ENCODE measurements at places on chromosomes 6 and 20.

GRCh38 chr6:118706702-118707101 lies 55.3 kb upstream of the CEP85L start:
- no peak for DNase-seq

DNA sequence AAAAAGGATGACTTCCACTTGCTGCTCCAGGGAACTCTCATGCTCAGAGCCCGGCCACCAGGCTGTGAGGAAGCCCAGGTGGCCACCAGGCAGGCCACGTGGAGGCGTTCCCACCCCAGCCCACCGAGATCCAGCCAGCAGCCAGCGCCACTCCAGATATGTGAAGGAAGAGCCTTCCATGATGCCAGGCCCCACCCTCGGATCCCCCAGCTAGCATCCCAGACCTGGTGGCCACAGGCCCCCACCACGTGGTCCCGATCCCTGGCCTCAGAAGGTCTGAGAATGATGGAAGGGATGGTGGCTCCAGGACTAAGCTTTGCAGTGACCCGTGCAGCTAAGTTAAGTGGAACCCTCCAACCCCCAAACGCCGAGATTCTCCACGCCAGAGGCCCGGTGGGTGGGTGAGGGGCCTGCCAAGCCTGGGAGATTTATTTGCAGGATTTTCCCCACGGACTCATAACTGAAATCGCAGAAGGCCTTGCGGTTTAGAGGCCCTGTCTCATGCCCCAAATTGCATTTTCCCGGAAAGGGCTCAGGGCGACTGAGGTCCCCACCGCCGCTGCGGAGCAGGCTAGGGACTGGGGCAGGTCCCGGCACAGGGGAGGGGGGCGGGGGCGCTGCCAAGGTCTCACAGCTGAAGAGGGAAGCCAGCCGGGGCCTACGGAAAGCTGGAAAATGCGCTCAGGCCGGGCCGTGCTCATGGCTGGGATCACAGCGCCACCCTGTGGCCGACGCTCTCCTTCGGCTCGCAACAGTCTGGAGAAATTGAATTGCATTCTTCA lies 31.1 kb upstream of the CST7 start:
- peak; percentile 35 for DNase-seq

- no peak for DNase-seq
Measured at GRCh38 chr6:80282913-80283554, 176.6 kb downstream of the BCKDHB start.

- DNase-seq, result peak; percentile 40
Measured at GRCh38 chr6:27188061-27188884, 59.2 kb upstream of the PRSS16 start.

- peak; percentile 17 for DNase-seq
Measured at GRCh38 chr6:170280689-170281045, 10.2 kb downstream of the DLL1 start.

GRCh38 chr6:165913676-165914570 lies 250.9 kb upstream of the PDE10A start:
- no peak for DNase-seq

DNA sequence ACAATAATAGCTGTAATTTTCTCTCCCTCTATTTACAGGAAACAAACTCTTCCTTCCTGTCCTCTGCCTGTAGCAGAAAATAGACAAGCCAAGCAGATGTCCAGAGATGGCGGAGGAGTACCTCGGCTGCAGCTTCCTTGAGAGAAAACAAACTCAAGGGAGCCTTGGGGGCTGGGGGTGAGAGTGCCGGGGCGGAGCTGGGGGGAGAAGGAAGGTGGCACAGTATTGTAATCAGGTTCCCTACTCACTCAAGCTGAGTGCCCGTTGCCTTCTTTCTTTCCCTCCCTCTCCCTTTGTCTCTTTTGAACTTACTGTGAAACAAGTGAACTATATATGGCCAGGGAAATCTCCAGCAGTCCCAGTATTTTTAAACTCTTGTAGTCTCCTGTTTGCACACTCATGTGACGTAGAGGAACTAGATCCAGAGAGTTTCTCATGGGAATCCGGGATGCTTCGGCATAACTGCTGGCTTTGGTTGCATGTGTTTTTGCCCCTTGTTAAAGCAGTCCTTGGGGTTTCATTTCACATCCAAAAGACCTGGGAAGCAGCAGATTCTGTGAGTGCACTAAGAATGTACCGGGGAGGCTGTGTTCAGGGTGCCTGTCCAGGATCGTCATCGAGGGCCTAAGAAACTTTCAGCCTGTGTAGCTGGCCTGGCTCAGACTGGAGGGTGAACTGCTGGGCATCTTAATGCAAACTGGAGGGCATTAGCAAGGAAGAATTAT lies 44.6 kb upstream of the HDDC2 start:
- no peak for DNase-seq

GRCh38 chr6:68235326-68235784 lies 399.7 kb upstream of the ADGRB3 start:
- DNase-seq, result no peak

GRCh38 chr6:88775866-88776571 lies 187.4 kb downstream of the RNGTT start:
- no peak for DNase-seq

DNA sequence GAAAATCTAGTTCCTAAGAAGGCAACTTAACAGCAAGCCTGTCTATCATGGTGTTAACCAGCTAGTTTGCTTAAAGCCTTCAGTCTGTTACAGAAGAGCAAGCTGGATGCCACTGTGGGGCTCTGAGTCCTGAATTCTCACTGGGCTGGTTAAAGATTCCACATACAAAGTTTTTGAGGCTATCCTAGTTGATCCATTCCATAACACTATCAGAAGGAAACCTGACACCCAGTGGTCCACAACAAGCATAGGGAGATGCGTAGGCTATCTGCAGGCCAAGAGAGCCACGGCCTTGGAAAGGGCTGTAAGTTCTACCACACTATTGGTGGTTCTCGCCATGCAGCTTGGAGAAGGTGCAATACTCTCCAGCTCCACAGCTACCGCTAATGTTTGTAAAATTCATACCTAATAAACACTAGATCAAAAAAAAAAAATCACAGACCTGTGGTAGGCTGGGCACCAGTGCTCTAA lies 420 bp upstream of the MCCD1 start:
- DNase-seq, result no peak

GRCh38 chr6:116217069-116217468 lies 36.8 kb downstream of the TSPYL4 start:
- peak; percentile 55 for DNase-seq

- no peak for DNase-seq
Measured at GRCh38 chr6:140912686-140913085, 1220.0 kb upstream of the GJE1 start.

GRCh38 chr6:119034827-119035458 lies 43.5 kb downstream of the FAM184A start:
- no peak for DNase-seq

DNA sequence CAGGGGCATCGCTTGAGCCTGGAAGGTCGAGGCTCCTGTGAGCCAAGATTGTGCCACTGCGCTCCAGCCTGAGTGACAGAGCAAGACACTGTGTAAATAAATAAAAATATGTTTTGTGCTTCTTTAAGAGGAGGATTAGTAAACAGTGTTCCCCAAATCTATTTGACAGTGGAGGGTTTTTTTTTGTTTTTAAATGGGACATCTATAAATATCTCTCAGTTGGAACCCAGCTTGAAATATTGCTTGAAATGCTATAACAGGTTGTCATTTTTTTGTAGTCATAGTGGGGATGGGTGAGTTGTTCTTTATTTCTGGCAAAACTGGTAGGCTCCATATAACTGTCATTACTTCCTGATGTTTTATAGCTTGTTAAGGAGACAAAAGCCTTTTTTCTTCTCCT lies 54.3 kb downstream of the CARMIL1 start:
- DNase-seq, result no peak

DNA sequence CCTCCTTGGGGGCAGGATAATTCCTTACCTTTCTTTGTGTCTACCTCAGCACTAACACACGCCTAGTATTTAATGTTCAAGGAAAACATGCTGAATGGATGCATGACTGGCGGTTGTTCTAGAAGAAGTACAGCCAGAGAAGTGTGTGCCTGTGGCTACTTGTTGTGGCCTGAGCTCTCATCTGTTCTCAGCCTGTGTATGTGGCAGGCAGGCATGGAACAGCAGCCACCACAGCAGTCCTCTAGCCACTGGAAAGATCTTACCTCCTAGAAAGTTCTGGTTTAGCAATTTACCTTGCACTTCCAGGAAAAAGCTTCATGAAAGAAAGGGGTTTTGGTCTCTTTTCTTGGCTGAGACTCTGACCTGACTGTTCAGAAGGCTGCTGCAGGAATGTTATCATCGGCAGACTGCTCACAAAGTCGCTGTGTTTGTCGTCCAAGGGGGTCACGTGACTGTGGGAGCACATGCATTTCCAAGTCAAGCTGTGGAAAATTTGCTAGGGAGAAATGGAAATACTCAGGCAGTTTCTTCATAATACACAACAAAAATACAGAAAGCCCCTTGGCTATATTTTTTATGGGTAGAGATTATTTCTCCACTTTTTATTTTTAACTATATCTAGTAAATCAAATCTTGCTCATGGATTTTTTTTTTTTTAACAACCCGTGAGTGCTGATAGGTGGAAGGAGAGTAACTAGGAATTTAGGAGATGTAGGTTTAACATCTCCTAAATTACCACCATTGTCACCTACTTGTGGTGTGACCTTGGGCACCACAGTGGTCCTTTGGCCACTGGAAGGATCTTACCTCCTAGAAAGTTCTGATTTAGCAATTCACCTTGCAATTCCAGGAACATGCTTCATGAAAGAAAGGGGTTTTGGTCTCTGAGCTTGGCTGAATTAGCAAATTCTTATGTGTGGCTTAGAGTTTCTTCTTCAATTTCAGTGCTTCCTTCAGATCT lies 110.8 kb upstream of the GPR6 start:
- no peak for DNase-seq

GRCh38 chr20:38927902-38928578 lies 1.8 kb downstream of the FAM83D start:
- DNase-seq, result no peak

DNA sequence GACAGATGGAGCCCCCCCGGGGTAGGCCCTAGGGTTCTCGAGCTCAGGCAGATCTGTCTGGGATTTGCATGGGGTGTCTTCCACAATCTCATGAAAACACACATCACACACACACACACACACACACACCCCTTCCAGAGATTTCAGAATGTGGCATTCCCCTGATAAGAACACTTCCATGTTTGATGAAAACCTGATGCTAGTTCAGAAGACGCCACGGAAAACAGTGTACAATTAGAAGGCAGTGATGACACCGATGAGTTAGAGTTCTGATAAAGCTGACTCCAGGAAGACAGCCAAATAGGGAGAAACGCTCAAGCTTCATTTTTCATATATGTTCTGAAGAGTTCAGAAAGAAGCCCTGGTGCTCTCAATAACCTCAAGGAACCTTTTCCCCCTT lies 438.7 kb upstream of the JARID2 start:
- DNase-seq, result no peak

DNA sequence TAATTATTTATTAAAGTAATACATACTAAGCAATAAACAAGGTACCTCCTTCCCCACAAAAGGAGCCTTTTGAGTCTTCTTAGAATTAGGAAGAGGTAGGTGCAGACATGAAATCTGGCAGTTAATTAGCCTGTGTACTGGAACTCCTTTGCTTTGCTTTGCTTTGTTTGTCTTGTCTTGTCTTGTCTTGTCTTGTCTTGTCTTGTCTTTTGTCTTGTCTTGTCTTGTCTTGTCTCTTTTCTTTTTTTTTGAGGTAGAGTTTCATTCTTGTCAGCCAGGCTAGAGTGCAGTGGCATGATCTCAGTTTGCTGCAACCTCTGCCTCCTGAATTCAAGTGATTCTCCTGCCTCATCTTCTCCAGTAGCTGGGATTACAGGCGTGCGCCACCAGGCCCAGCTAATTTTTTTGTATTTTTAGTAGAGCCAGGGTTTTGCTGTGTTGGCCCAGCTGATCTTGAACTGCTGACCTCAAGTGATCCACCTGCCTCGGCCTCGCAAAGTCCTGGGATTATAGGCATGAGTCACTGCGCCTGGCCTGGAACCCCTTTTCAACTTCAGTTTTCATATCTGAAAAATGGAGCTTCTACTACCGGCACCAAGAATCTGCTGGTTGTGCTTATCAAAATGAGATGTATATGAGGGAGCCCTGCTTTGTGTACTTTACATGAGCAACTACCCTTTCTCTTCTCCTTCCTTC lies 301.2 kb downstream of the CDKAL1 start:
- DNase-seq, result no peak

GRCh38 chr6:145036236-145036635 lies 699.1 kb downstream of the EPM2A start:
- no peak for DNase-seq

DNA sequence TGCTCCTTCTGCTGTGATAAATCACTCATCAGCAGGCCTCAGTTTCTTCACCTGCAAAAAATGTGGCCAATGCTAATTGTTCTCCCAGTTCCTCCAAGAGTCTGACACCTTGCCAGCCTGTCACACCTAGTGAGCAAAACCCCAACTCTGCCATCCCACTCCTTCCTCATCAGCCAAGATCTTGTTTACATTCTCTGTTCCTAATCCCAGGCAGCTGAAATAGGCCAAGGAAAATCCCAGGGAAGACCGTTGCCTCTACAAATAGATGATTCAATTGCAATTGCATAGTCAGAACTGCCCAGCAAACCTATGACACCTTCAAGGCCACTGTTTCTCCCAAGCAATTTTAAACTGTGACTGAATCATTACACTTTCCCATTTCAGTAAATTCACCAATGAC lies 78.7 kb downstream of the GMDS start:
- no peak for DNase-seq

DNA sequence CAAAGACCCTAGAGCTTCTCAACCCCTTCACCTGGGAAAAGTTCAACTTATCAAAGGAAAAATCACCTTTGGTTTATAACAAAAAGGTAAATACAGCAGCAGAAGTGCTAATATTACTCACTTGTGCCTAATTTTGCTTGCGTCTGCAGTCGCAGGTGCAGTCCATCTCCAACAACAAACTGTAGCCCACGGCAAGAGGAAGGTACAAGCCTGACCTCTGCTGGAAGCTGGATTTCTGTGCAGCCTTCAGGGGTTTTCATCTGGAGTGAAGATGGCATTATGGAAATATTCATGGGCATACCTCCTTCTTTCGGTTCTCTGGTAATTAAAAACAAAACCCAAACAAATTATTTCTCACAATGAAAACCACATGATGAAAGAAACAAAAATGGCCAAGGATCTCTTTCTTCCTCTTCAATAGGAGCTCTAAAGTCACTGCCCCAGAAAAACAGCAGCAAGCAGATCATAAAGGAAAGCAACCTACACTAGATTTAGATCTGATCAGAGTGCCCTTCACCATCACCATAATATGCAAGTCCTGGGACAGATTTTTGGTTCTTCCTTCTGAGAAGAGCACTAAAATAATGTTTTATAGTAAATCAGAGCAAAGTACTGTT lies 7.8 kb downstream of the UBE3D start:
- peak; percentile 22 for DNase-seq

GRCh38 chr20:35541118-35541782 lies 628 bp upstream of the ERGIC3 start:
- no peak for DNase-seq

GRCh38 chr6:24140591-24140990 lies 14.6 kb downstream of the NRSN1 start:
- DNase-seq, result no peak

DNA sequence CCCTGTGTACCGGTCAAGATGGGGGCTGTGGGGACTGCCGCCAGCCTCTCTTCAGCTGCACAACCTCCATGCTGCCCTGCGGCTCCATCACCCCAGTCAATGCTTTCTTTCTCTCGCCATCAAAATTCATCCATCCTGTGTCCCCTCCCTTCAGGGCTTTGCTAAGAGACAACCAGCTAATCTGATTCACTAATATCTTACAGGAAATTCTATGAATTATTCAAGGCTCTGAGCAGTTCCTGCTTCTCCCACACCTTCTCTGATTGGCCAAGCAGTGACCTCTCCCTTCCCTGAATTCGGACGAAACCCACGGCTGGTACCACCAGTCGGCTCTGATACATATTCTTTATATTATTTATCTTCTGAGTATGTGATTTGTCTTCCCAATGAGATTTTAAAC lies 13.8 kb downstream of the ITPR3 start:
- DNase-seq, result no peak
